ENCODE measurements at places on chromosomes 2 and 18. TPM values are rescaled to one million over a fixed set of nuclear protein-coding genes. Genes with fewer than 3 reads are reported as not detected.

- DNase-seq, result peak; percentile 75
- no peaks in the 10 kb centered on the region for H3K27me3 ChIP-seq
- no peak overlapping the region for H3K27ac ChIP-seq
- H3K36me3 ChIP-seq, result no peaks in the 10 kb centered on the region
- H3K4me3 ChIP-seq, result no peak overlapping the region
Measured at GRCh38 chr2:64873472-64873924, 115.7 kb upstream of the SLC1A4 start.

Gene DNAJC5G
- total RNA-seq, result not detected

Gene AKAIN1
- total RNA-seq, result not detected

Gene PUS10
- 6.4 TPM for total RNA-seq

Gene CYRIA
- 1.00 TPM for total RNA-seq

Measured in SJSA1 (cell line).